HuH-7 (cell line): ENCODE measurements at places on chromosomes 2 and 18.
A peak's percentile ranks its signal among the peaks of the same experiment; 100 is the strongest.

DNA sequence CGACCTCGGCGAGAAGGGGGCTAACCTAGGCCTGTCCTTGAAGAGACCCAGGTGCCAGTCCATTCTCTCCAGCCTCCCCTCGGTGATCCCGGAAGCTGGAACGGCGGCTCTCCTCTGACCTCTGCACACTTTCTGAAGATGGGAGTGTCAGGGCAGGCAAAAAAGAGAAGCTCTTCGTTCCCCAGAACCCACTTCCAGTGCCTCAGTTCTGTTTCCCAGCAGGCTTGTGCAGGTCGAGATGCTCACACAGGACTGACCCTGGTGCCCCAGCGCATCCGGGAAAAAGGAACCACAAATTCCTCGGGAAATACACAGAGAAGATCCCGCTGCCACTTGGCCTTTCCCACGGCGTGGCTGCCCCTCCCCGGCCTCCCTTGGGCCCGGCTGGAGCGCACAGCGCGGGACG is 681 bp upstream of the PTPN18 start:
- DNase-seq = peak; percentile 20

DNA sequence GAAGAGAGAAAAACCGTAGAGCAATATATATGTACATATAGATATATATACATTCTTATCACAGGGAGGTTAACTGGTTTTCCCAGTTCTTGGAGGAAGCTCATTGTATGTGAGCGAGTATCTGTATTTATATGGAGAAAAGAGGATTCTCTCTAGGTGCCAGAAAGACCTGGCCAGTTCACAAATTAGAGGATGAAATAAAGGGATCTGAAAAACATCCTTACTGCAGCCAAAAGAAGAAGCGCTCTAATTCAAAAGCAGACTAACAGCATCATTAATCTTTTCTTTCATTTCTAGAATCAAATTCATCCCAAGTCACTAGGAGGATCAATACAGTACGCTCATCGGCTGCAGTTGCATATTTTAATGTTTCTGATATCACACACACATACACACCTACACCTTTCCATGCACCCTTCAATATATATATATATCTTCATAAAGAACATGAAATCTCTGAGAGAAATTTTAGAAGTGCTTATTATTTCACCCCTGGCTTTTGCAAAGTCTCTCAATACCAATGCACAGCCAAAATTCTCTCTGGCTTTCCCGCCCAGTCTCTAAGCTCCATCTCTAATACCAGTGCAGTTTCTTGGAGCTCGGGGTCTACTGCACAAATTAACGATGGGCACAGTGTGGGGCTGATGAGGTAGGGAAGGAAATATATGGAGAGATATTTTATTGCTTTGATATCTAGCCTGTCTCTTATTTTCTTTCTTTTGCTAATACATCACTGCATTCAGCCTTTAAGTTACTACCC is 731 bp downstream of the NRXN1 start:
- DNase-seq = no peak

DNA sequence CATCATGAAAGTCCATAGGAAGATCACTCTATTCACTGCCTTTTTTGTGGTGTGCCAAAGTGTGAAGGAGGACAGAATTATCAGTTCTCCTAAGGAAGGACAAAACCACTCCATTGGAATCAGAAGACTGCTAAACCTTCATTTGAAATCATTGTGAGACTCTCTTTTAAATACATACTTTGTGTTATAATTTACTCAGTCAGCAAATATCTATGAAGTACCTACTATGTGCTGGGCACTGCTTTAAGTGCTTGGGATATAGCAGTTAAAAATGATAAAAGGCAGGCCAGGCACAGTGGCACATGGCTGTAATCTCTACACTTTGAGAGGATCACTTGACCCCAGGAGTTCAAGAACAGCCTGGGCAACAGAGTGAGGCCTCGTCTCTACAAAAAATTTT is 692.3 kb downstream of the DSC3 start:
- no peak for DNase-seq

DNA sequence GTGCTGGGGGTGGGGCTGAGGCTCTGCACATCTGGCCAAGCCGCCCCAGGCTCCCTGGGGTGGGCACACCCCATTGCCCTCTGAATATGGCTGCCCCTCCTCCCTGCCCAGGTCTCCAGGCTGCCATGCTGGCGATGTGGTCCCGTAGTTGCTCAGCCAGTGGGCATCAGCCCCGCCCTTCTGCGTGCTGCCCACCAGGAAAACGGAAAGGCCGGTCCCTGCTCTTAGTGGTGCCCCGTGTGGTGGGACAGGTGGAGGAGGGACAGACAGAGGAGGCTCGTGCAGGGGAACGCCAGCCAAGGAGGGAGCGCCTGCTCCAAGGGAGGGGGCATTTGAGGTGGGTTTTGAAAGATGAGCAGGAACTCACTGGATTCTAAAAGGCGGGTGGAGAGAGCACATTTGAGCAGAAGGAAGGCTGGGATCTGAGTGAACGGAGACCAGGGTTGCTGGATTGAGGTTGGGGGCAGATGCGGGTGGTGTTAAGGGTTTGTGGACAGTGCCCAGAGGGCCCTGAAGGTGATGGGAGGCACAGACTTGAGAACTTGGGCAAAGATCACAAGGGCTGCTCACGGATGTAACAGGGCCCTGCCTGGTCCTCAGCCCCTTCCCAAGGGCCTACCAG is 6.7 kb upstream of the B3GNT7 start:
- DNase-seq = no peak

GRCh38 chr18:57447154-57447621 is 12.0 kb downstream of the ONECUT2 start:
- DNase-seq = no peak

- DNase-seq = no peak
Observed at GRCh38 chr2:160332318-160332717, 132.2 kb upstream of the ITGB6 start.

- DNase-seq = no peak
Observed at GRCh38 chr18:22439447-22439846, 21.7 kb upstream of the CTAGE1 start.

DNA sequence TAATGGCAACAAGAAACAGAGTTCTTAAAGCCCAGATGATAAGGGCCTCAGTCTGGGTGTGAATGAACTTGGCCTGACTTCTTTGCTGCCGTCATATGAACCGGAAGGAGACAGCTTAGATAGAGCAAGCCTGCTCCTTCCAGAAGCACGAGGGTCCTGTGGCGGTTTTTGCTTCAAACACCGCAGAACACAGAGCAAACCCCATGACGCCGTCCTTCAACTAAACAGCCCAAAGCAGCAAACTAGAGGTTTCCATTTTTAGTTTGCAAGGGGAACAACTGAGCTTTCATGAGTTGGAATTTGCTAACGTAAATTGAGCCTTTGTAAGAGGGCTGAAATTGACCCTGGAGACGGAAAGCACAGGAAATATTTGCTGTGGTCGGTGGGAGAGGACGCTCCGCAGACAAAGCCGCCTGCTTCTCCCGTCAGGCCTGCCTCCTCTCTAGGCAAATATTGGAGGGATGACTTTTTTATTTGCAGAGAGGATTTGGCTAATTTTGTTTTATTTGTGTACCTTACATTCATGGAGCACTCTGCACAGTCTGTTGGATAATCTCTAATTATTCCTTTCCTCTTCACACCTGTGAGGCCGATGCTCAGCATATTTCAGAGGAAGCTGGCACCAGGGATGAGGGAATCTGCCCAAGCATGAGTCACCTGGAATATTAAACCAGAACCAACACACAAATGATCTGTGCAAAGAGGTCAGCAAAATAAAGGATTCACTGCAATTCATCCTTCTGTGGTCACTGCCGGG is 134.0 kb upstream of the NCK2 start:
- DNase-seq = no peak

DNA sequence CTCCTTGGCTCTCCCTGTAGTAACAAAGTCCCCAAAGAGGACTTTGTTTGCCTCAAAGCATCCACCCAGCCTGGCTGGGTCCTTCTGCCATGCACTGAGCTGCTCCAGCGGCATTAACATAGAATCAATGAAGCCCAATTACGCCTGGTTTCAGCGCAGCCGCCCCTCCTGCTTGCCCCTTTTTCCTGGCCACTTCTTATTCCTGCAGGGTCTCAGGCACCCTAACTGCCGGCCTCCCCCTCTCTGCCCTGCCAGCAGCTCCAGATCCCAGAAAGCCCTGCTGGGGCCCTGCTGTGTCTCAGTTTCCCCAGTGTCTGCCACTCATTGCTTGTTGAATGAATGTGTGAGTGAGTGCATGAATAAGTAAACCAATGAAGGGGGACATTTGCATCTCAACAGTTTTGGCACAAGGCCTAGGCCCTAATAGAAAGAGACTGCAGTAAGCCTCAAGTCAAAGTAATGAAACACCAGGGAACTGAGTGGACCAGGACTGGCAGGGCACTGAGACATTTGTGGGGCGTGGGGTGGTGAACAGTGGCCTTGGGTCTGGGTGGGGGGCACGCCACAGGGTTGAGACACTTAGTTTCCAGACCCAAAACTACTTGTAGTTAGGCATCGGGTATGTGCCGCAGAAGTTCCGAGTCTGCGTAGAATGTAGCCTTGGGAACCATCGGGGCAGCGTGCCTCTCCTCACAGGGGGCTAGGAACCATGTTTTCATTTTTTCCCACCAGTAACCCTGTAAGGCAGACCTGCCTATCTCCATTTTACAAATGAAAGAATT is 60.6 kb downstream of the SMAD7 start:
- DNase-seq = no peak

- DNase-seq = peak; percentile 95
Observed at GRCh38 chr2:54115284-54116137, at the start of gene ACYP2. TSS of gene ACYP2 (plus strand) at chr2:54115615.

DNA sequence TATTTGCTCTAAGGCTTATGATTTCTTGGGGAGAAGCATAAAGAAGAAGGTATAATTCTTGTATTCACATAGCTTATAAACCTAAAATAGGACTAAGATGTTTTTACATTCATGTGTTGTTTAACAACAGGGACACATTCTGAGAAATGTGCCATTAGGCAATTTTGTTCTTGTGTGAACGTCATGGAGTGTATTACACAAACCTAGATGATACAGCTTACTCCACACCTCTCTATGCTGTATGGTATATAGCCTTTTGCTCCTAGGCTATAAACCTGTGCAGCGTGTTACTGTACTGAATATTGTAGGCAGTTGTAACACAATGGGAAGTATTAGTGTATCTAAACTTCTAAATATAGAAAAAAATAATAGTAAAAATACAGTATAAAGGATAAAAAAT is 92.1 kb downstream of the PHLPP1 start:
- DNase-seq = no peak

DNA sequence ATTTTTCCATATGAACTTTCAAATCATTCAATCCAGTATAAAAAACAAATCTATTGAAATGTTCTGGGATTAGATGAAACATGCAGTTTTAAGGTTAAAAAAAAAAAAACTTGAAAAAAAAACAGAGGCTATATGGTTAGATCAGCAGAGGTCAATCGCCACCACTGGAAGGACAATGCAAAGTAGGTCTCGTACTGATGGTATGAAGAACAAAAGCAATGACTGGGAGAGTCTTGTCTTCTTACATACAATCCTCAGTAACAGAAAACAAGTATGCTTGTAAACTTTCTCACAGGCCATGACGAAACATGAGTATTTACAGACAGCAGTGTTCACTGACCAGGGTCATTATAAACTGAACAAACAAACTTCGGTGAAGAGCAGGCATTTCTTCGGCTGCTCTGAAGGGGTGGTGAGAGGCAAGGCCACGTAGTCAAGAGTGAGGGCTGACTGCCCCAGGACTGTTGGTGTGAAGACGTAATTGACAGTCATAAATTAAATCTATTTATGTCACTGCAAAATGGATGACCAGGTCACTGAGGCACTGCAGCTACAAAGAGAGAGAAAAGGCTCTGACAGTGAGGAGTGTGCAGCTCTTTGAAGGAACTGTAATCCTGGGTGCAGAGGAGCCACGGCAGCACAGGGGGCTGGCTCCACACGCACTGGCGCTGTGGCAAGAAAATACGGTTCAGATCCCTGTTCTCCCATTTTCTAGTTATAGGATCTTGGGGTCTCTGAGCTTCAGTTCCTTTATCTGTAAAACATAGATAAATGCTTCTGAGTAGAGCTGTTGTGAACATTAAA is 60.0 kb downstream of the NXPH2 start:
- peak; percentile 28 for DNase-seq

DNA sequence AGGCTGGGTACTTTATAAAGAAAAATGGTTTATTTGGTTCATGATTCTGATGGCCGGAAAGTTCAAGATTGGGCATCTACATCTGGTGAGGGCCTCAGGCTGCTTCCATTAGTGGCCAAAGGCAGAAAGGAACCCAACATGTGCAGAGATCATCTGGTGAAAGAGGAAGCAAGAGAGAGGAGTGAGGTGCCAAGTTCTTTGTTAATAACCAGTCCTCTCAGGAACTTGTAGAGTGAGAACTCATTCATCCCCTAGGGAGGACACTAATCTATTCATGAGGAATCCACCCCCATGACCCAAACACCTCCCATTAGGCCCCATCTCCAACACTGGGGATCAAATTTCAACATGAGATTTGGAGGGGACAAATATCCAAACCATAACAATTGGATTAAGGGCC is 17.8 kb upstream of the SERPINE2 start:
- DNase-seq = no peak

DNA sequence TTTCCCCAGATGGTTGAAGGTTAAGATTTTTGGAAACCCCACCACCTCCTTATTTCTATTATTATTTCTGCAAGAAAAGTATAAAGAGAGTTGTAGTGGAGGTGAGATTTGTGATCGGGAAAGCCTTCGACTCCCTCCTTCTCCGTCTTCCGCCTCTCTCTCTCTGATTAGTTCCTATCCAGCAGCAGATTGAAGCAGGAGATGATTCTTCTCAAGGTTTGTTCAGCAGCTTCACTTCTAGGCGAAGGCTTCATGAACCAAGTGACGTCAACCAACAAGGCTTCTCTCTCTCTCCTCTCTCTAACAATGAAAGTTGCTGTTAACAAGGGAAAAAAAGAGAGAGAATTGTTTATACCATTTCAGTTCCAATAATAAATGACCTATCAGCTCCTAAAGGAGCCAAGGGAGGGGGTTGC is at the start of gene BAZ2B:
BAZ2B (minus strand) TSS at position 263 of the 416 bp plus-strand sequence. CDS start 137,829 bp downstream, outside the sequence.
- DNase-seq = no peak

DNA sequence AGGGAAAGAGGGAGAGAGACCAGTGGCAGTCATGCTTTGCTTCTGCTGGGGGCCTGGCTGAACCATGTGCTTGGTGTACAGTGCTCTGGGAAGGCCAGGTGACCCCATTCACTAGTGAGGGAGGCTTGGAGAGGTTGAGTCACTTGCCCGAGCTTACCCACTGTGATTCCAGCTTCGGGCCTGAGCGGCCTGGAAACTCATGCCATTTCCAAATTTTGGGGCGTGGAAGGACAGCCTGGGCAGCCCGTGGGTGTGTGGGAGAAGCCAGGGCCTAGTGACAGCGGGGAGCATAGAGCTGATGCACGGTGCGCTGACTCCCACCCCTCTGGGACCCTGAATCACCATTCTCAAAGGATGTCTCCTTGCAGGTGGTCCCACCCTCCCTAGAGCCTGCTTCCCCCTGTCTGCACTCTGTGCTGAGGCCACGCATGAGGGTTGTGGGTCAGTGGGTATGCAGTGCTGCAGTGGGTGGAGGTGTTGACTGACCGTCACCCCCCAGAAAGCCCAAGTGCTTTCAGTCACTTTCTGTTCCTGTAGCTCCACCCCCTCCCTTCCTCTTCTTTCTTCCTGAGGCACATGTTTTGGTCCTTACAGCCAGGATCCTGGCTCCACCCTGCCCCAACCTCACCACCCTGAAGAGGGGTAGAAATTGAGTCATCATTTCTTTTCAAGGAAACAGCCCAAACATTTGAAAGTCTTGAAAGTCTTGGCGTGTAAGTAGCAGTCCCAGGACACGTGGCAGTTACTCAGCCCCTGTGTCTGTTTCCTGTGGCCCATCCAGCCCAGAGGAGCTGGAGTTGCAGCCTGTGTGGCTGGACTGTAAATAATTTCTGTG is 69.3 kb upstream of the MCFD2 start:
- DNase-seq = no peak
